NCI-H526 (cell line): ENCODE measurements at places on chromosomes 3 and 15.

GRCh38 chr3:21621181-21621651, 129.8 kb downstream of the ZNF385D start:
- no peak for DNase-seq

DNA sequence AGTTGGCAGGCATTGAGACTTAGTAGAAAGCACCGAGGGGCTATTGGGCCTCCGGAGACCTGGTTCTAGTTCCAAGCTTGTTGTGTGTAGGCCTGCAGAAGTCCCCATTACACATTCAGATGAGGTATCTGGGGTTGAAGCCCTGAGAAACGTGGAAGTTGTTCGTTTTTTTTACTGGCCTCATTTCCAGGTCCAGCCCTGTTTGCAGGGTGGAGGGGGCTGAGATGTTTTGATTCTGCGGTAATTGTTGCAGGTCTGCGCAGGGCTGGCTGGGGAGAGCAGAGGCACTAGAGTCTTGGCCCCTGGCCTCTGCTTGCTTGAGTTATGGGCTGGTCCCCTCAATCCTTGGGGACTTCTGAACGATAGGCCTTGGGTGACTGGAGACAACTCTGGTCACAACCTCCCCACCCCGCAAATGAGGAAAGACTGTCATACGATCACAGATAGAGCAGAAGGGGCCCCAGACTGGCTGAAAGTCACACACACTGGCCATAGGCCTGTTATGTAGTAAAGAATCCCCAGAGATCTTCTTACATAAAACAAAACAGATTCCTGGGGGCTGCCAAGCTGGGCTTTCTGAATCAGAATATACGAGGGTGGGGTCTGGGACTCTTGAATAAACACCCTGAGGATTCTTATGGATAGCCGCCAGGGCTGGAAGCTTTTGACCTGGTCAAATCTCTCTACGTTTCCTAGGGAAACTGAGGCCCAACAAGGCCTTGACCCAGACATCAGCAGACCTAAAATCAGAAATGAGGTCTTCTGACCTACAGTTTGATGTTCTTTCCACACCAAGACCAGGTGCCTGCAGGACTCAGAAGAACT, 15.6 kb downstream of the KBTBD13 start:
- peak; percentile 62 for DNase-seq

DNA sequence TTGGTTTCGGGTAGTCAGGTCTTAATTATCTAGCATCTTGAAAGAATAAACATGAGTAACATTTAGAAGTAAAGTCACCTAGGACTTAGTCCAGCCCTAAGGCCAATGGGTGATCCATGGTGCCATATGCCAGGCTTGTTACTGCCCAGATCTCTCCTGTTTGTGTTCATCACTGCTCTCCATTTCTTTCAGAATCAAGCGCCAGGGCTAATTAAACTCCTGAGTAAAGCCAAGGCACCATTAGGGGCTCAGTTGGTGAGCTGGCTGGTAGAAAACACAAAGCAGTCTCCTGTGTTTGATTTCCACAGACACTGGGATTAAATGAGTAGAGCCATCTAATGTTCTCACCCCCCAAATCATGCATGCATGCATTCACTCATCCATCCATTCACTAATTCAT, 11.3 kb downstream of the CYP19A1 start:
- no peak for DNase-seq

GRCh38 chr3:133833880-133834620, 28.4 kb downstream of the SRPRB start:
- DNase-seq, result no peak

DNA sequence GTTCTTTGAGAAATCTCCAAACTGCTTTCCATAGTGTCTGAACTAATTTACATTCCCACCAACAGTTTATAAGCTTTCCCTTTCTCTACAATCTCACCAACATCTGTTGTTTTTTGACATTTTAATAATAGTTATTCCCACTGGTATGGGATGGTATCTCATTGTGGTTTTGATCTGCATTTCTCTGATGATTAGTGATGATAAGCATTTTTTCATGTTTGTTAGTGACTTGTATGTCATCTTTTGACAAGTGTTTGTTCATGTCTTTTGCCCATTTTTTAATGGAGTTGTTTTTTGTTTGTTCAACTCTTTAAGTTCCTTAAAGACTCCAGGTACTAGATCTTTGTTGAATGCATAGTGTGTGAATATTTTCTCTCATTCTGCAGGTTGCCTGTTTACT, 116.6 kb upstream of the TSC22D2 start:
- DNase-seq, result no peak

- no peak for DNase-seq
Observed at GRCh38 chr3:45915518-45916231, 27.6 kb upstream of the CXCR6 start.

- DNase-seq, result no peak
Observed at GRCh38 chr15:52086011-52086786, 26.4 kb downstream of the BCL2L10 start.

DNA sequence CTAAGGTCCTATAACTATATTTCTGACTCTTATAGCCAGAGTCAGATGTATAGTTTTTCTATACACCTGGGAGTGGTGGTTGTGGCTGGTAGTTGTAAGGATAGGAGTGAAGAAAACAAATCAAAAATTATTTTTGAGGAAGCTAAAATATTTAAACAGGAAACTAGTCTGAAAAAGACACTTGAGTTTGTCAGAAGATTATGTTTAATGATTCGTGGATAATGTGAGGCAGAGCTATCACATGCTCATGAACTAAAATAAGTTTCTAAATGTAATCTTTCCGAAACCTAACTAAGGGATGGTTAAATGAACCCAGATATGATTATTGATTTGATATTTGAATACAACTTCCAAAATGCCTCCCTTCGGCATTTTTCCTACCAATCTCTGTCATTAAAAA, 30.4 kb downstream of the GABRR3 start:
- DNase-seq, result no peak

- DNase-seq, result no peak
Observed at GRCh38 chr3:12356175-12356574, 67.3 kb downstream of the PPARG start.

DNA sequence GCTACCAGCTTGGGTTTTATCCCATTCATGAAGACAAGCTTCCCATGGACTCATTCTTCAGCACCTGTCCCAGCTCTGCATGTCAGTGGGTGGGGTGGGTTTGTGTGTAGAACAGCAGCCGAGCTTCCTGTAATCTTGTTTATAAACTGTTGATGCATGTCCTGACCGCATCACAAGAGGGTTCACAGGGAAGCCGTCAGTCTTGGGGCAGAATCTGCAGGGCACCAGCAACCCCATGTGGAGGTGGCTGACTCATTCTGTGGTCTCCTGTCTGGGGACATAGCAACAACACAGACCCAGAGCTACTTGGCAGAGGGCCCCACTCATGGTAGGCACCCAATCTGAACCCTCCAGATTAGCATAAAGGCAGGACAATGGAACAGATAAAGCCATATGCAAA, 35.6 kb downstream of the DAPK2 start:
- peak; percentile 42 for DNase-seq
